ENCODE measurements at places on chromosomes 1 and 21. TPM values are rescaled to one million over a fixed set of nuclear protein-coding genes. Genes with fewer than 3 reads are reported as not detected.

CYP2J2 gene
- 2.8 TPM for polyA plus RNA-seq

TSPEAR gene
- 0.07 TPM for polyA plus RNA-seq

CITED4 gene
- polyA plus RNA-seq: 6.8 TPM

ARHGAP29 gene
- polyA plus RNA-seq: 10.8 TPM

REN gene
- polyA plus RNA-seq: 1.9 TPM

DMRTA2 gene
- 1.5 TPM for polyA plus RNA-seq

KRTAP22-1 gene
- not detected for polyA plus RNA-seq

CNKSR1 gene
- 9.5 TPM for polyA plus RNA-seq

CLDN14 gene
- 0.78 TPM for polyA plus RNA-seq

MYOG gene
- polyA plus RNA-seq: 4.7 TPM

SLC5A9 gene
- polyA plus RNA-seq: 0.78 TPM

TARBP1 gene
- polyA plus RNA-seq: 66.3 TPM

BACH1 gene
- 17.6 TPM for polyA plus RNA-seq

EXTL1 gene
- polyA plus RNA-seq: 0.14 TPM

TNN gene
- polyA plus RNA-seq: 0.27 TPM

SPRR2F gene
- 0.94 TPM for polyA plus RNA-seq

FABP3 gene
- polyA plus RNA-seq: 31.9 TPM

CFH gene
- polyA plus RNA-seq: 26.0 TPM

NUCKS1 gene
- polyA plus RNA-seq: 71.8 TPM

TRIM67 gene
- 0.05 TPM for polyA plus RNA-seq

KRTAP27-1 gene
- polyA plus RNA-seq: 0.07 TPM

CRYAA gene
- polyA plus RNA-seq: 2.3 TPM

TMCC2 gene
- polyA plus RNA-seq: 3.7 TPM

C1orf21 gene
- polyA plus RNA-seq: 42.7 TPM

CFHR1 gene
- polyA plus RNA-seq: 0.09 TPM

KRTAP21-2 gene
- not detected for polyA plus RNA-seq

FCN3 gene
- polyA plus RNA-seq: 10.7 TPM

VHLL gene
- polyA plus RNA-seq: 0.09 TPM

CYYR1 gene
- polyA plus RNA-seq: 19.1 TPM

DSTYK gene
- 6.3 TPM for polyA plus RNA-seq

MYOM3 gene
- polyA plus RNA-seq: 0.71 TPM

AADACL3 gene
- polyA plus RNA-seq: 0.07 TPM

ZBTB21 gene
- polyA plus RNA-seq: 7.9 TPM

LCE2B gene
- 1.5 TPM for polyA plus RNA-seq

DYNLT4 gene
- polyA plus RNA-seq: 0.09 TPM

CR1 gene
- 1.6 TPM for polyA plus RNA-seq

TNFSF4 gene
- 4.5 TPM for polyA plus RNA-seq

OBSCN gene
- 75.9 TPM for polyA plus RNA-seq

PLEKHA6 gene
- polyA plus RNA-seq: 1.4 TPM

RPE65 gene
- 0.16 TPM for polyA plus RNA-seq

C8A gene
- polyA plus RNA-seq: 0.02 TPM

CTTNBP2NL gene
- polyA plus RNA-seq: 4.8 TPM

CRNN gene
- 0.43 TPM for polyA plus RNA-seq

DHRS3 gene
- polyA plus RNA-seq: 56.8 TPM

RHEX gene
- polyA plus RNA-seq: 1.7 TPM

PGLYRP3 gene
- polyA plus RNA-seq: 0.94 TPM

SLC45A1 gene
- polyA plus RNA-seq: 1.4 TPM

DDR2 gene
- polyA plus RNA-seq: 2.1 TPM

PRAMEF17 gene
- polyA plus RNA-seq: 0.05 TPM

LRRC38 gene
- polyA plus RNA-seq: 4.3 TPM

SPRR3 gene
- 9.7 TPM for polyA plus RNA-seq

LPAR3 gene
- polyA plus RNA-seq: 2.2 TPM

GNAT2 gene
- polyA plus RNA-seq: 0.05 TPM

ADAMTS5 gene
- 0.75 TPM for polyA plus RNA-seq

CFAP107 gene
- 0.16 TPM for polyA plus RNA-seq

DPH2 gene
- polyA plus RNA-seq: 14.4 TPM

CD247 gene
- polyA plus RNA-seq: 114 TPM

DPT gene
- polyA plus RNA-seq: 21.5 TPM

SERINC2 gene
- 15.6 TPM for polyA plus RNA-seq
